ENCODE measurements at places on chromosomes 3 and 15.

GRCh38 chr15:99606646-99607045, 40.9 kb downstream of the MEF2A start:
- H3K27me3 ChIP-seq: no peaks in the 10 kb centered on the region
- H3K27ac ChIP-seq: no peak overlapping the region
- no peaks in the 10 kb centered on the region for H3K36me3 ChIP-seq

DNA sequence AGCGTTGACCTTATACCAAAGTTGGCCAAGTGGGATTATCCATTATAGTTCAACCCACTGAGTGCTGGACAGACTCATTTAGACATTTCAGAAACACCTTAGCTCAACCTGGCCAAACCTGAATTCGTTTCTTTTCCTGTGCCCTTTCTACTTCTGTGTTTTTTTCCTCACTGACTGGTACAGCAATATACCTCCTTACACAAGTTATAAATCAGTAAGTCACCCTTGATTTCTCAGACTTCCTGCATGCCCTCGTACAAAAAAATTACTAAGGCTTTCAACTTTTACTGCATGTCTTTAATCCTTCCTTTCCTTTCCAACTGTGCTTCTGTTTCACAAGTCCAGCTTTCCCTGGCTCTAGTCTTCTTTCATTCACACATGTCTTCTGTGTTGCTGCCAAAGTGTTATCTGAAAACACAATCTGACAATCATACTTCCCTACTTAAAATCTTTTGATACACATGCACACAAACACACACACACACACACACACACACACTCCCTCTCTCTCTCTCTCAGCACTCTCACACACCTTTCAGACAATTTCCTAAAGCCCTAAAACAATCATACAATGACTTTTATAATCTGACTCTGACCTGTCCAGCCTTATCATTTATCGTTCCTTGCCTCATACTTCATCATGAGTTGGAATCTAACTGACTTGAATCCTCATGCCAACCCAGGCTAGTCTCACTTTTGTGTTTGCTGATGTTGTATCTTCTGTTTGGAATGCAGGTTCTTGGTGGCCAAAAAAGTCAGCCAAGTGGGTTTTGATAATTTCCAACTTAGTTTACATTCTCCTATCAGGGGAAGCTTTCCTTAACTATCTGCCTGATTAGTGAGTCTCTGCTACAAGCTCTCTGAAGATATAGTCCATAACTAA, 436.4 kb downstream of the NAALADL2 start:
- no peak for DNase-seq
- H3K4me1 ChIP-seq: no peaks in the 10 kb centered on the region
- H3K36me3 ChIP-seq: no peaks in the 10 kb centered on the region
- no peak overlapping the region for H3K4me3 ChIP-seq

DNA sequence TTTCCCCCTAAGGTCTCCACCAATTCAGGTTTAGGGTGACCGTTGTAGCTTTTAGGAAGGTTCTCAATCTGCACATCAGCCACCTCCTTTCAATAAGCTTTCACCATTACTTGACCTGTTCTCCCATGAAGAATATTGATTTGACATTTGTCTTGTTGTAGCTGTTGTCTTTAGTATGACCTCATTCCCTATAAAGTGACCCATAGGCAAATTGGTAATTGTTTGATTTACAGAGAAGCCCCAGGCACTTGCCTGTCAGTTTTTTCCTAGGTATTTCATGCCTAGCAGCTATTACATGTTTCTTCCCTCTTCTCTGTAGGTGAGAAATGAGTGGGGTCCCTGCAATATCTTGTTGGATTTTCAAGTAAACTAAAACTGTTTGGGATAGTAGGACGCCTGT, 36.0 kb downstream of the CHD2 start:
- H3K27me3 ChIP-seq: no peaks in the 10 kb centered on the region
- H3K4me3 ChIP-seq: no peak overlapping the region
- H3K27ac ChIP-seq: no peak overlapping the region
- no peak for DNase-seq
- H3K36me3 ChIP-seq: peaks cover 87% of the 10 kb centered on the region

- no peak for DNase-seq
- no peaks in the 10 kb centered on the region for H3K27me3 ChIP-seq
- peaks cover 13% of the 10 kb centered on the region for H3K4me1 ChIP-seq
- no peaks in the 10 kb centered on the region for H3K36me3 ChIP-seq
- no peak overlapping the region for H3K27ac ChIP-seq
These were observed 177.1 kb upstream of the ICE2 start for GRCh38 chr15:60656041-60656440.

DNA sequence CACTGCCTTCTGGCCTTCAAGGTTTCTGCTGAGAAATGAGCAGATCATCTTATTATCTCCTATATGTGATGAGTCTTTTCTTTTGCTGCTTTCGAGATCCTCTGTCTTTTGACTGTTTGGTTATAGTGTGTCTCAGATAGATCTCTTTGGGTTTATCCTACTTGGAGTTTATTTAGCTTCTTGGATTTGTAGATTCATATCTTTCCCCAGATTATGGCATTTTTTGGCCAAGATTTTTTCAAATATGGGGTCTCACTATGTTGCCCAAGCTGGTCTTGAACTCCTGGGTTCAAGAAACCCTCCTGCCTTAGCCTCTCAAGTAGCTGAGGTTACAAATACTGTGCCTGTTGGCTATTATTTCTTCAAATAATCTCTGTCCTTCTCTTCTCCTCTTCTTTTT, 150.3 kb downstream of the PDE8A start:
- DNase-seq: no peak
- no peak overlapping the region for H3K4me3 ChIP-seq
- H3K4me1 ChIP-seq: no peaks in the 10 kb centered on the region
- H3K27ac ChIP-seq: no peak overlapping the region
- H3K36me3 ChIP-seq: peaks cover 15% of the 10 kb centered on the region
- no peaks in the 10 kb centered on the region for H3K27me3 ChIP-seq

DNA sequence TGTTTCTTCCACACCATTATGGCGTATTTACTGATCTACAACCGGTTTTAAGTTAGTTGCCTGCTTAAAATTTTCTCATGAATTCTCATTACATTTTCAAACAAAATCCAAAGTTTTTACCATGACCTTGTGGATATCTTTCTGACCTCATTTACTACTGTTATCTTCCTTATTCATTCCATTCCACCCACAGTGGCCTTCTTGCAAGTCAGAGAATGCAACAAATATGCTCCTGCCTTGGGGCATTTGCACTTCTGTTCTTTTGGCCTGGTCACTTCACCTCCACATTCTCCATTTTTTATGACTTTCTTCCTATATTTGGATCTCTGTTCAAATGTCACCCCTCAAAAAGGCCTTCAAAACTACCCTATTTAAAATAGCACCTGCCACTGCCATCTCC, 8.8 kb upstream of the SLC15A2 start:
- H3K4me1 ChIP-seq: no peaks in the 10 kb centered on the region
- no peaks in the 10 kb centered on the region for H3K36me3 ChIP-seq
- no peaks in the 10 kb centered on the region for H3K27me3 ChIP-seq
- no peak overlapping the region for H3K4me3 ChIP-seq
- H3K27ac ChIP-seq: no peak overlapping the region
- DNase-seq: no peak

DNA sequence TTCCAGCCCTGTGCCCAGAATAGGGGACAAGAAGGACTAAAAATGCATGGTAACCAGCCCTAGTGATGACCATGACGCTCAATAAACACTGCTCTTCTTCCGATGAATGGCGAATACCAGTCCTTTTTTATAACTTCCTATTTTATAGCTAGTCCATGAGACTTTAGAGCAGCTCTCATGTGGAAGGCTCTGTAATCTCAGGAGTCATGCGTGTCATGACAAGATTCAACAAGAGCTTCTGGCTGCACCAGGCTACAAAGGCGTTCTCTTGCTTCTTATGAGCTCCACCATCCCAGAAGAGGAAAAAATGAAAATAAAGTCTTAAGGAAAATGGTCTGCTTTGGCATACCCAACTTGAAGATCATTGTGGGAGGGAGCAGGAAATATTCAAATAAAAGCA, 141.0 kb downstream of the TMCO5A start:
- no peaks in the 10 kb centered on the region for H3K4me1 ChIP-seq
- H3K27ac ChIP-seq: no peak overlapping the region
- peaks cover 25% of the 10 kb centered on the region for H3K27me3 ChIP-seq
- DNase-seq: no peak
- H3K36me3 ChIP-seq: no peaks in the 10 kb centered on the region
- H3K4me3 ChIP-seq: no peak overlapping the region

- H3K4me1 ChIP-seq: no peaks in the 10 kb centered on the region
- DNase-seq: no peak
- H3K36me3 ChIP-seq: peaks cover 5% of the 10 kb centered on the region
- no peak overlapping the region for H3K4me3 ChIP-seq
These were observed 51.5 kb downstream of the PLXNA1 start for GRCh38 chr3:127034195-127034989.

GRCh38 chr3:58528629-58529028, 8.4 kb downstream of the ACOX2 start:
- H3K4me3 ChIP-seq: no peak overlapping the region
- DNase-seq: no peak
- no peaks in the 10 kb centered on the region for H3K27me3 ChIP-seq
- H3K27ac ChIP-seq: no peak overlapping the region
- no peaks in the 10 kb centered on the region for H3K36me3 ChIP-seq

DNA sequence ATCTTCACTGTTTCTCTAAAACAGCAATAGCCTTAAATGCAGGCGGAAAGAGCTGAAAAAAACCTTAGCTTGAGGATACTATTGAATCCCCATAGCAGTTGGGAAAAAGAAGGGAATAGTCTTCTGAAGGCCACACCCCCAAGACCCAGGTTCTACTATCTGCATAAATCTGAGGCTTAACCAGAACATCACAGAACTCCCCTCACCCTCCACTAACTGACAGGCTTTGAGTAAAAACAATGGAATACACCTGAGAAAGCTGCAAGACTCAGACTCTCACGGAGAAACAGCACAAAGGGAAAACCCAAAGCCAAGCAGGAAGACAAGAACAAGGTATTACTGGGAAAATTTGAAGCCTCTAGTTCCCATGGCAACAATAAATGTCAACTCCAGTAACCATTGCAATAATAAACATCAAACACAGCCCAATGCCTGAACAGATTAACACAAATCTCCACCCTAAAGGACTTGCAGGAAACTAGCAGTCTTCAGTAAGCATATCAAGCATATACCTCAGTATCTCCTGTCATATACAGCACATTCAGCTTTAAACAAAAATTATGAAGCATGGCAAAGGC, 56.4 kb downstream of the TMCC1 start:
- no peak overlapping the region for H3K4me3 ChIP-seq
- DNase-seq: no peak
- H3K4me1 ChIP-seq: peaks cover 4% of the 10 kb centered on the region
- H3K36me3 ChIP-seq: peaks cover 5% of the 10 kb centered on the region
- no peaks in the 10 kb centered on the region for H3K27me3 ChIP-seq
- H3K27ac ChIP-seq: no peak overlapping the region

DNA sequence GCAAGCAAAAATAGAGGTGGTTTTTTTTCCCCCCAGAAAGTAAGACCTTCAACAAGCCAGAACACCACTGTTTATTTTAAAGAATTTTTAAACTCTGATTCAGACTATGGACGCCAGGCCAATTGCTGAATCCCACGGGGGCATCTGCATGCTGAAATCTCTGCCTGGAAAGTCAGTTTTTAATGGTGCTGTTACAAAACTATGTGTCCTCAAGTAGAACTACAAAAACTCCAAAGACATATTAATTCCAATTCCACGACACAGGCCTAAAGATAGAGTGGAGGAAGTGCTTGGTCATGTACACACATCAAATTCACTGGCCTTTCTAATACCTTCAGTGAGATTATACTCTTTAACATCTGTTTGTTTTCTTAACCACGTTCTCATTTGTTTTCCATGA, 490.5 kb upstream of the NR2F2 start:
- DNase-seq: no peak
- H3K27ac ChIP-seq: no peak overlapping the region
- H3K4me3 ChIP-seq: no peak overlapping the region
- no peaks in the 10 kb centered on the region for H3K27me3 ChIP-seq
- no peaks in the 10 kb centered on the region for H3K4me1 ChIP-seq
- H3K36me3 ChIP-seq: no peaks in the 10 kb centered on the region

GRCh38 chr3:182651461-182651860, 141.8 kb upstream of the ATP11B start:
- H3K4me3 ChIP-seq: no peak overlapping the region
- no peak overlapping the region for H3K27ac ChIP-seq
- DNase-seq: no peak
- no peaks in the 10 kb centered on the region for H3K36me3 ChIP-seq
- no peaks in the 10 kb centered on the region for H3K4me1 ChIP-seq
